ENCODE measurements at places on chromosomes 5 and 9. TPM values are rescaled to one million over a fixed set of nuclear protein-coding genes. Genes with fewer than 3 reads are reported as not detected.

The UTP15 gene
- 25.2 TPM for total RNA-seq

DNA sequence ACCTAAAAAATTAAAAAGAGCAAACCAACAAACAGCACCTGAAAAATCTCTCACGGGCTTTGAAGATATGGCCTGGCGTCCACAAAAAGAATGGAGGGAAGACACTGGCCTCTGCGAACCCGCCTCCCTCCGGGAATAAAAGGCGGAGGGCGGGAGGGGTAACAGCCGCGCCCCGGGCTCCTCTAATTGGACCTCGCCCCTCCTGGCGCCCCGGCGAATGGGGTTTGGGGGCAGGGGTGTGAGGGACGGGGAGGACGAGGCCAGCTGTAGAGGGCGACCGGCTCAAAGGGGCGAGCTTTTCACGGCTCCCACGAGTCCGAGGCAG is 753 bp downstream of the FANCC start:
- peak; percentile 58 for DNase-seq

DNA sequence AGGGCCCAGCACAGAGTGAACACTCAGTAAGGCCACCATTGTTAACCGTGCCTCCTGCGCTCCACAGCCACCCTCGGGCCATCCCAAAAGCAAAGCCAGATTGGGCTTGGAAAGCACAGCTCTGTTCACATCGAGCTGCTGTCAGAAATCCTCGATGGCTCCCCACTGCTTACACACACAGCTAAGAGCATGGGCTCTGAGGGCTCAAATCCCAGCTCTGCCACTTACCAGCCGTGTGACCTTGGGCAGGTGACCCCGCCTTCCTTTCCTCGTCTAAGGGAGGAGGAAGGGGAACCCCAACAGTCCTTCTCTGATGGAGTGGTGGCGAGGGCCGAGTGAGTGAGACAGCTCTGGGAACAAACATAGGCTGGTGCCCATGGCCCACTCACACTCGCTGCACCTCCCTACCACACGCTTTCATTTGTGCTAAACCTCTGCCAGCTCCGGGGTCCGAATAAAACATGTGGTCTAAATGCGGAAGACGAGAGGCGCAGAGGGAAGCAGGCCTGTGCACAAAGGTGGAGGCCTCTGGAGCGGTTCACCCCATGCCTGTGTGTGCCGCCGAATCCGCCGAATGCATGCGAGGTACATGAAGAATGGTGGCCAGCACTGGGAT is 139.3 kb downstream of the PAX5 start:
- DNase-seq = no peak

The CEMIP2 gene
- total RNA-seq = 44.3 TPM

The GLRA1 gene
- total RNA-seq = not detected

The MEIKIN gene
- not detected for total RNA-seq

The ENHO gene
- total RNA-seq = not detected

DNA sequence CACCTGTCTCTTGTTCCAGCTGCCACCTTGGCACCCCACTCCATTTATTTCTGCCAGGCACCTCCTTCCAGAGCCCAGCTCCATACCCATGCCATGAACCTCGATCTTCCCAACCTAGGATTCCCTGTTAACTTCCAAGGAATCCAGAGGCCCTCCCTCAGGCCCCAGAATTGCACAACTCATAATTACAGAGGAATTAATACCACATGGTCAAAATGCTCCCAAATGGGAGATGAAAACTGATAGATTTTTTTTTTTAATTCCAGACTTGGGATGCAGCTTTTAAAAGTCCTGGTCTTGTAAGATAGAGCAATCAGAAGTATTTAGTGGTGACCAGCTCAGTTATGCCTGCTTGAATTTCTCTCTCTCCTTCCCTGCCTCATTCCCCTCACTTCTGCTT is 96.2 kb upstream of the CCDC112 start:
- DNase-seq = no peak

DNA sequence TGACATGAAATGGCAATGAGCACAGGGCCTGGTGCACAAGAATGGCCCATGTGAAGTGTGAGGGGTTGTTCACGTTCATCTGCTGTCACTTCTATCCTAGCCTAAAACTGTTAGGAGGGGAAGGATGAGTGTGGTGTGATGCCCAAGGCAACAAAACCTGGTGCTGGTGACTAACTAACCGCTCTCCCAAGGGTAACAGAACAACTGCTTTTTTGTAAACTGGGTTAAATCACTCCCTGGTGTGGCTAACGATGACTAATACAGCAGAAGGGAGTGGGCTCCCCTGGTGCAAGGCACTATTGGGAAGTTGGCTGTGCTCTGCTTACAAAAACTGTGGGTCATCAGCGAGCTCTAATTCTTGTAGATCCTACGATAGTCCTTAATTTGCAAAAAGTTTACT is 103.2 kb upstream of the VCAN start:
- no peak for DNase-seq

GRCh38 chr9:71706176-71706575 is 62.1 kb downstream of the CEMIP2 start:
- DNase-seq = no peak

The KCNV2 gene
- total RNA-seq = not detected

GRCh38 chr9:86947146-86948073 is at the start of gene GAS1:
Gene GAS1, minus strand, starts transcription at chr9:86947506. Its CDS starts 727 bp downstream, at chr9:86946779.
- DNase-seq = peak; percentile 84

The RELL2 gene
- total RNA-seq = 3.1 TPM

DNA sequence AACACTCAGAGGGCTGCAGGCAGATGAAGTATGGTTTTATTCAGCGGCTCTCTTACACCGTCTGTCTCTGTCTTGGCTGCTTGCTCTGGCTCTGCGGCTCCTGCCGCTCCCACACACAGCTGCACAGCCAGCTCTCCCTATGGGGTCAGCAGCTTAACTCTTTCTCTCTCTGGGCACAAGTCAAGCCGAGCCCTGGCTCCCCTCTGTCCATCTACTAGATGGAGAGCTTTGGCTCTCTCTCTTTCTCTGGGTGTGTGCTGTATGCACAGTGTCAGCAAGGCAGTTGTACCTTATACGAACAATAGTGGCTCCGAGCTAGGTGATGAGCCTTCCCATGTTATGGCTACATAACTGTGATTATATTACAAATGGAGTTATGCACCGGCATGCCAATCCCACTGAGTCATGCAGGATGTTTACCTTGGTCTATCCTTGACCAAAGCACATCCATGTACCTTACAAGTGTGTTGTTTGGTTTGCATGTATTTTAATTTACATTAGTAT is 19.3 kb upstream of the PPP2CA start:
- peak; percentile 45 for DNase-seq

The TIMD4 gene
- not detected for total RNA-seq

The OTULINL gene
- total RNA-seq = 0.42 TPM

The OLFML2A gene
- 1.1 TPM for total RNA-seq

DNA sequence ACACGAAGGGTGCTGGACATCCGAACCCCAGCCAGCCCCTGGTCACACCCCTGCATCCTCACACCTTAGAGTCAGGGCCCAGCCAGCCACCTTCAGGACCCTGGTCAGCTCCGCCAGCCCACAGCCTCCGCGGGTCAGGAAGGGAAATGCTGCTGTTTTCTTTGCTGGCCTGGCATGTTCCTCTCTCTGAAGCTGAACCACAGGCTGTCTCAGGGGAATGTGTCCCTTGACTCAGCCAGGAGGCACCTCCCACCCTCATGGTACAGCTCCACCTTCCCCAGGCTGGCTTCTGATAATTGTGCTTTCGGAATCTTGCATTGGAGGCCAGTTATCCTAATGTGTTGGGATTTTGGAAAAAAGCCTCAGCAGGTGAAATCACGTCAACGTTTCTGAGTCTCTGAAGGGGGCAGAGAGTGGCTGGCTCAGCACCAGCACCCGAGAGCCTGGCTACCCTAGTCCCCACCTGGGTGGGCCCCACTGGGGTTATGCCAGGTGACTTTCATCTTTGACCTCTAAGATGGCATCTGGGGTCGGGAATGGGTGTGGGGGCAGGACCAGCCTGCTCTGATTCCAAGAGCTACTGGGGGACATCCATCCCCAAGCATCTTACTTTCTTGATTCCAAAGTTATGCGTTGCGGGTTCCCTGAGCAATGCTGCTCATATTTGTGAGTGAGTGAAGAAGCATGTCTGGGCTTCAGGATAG is 9.8 kb upstream of the OLFM1 start:
- DNase-seq = peak; percentile 7

The IL7R gene
- total RNA-seq = 1.2 TPM

DNA sequence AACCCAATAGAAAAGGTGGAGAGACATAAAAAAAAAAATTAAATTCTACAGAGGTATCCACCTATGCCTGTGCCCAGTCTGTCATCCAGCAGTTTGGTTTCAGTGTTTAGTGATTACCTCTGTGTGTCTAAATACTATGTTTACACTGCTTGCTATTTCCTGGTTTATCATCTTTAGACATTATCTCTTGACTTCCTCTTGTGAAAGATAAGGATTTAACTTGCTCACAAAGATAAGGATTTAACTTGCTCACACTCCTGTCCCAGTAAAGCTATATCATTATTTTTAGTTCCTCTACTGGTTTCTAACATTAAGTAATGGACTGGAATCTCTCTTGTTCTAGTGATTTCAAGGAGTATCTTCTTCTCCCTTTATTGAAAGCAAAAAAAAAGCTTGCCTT is 53.9 kb upstream of the ZFR start:
- DNase-seq = no peak

The ITGA1 gene
- total RNA-seq = 1.9 TPM

- DNase-seq = no peak
Measured at GRCh38 chr9:94606646-94607422, 13.2 kb upstream of the FBP2 start.

The KCNIP1 gene
- total RNA-seq = not detected

- no peak for DNase-seq
Measured at GRCh38 chr5:65105301-65105700, 336.6 kb downstream of the CWC27 start.

- no peak for DNase-seq
Measured at GRCh38 chr9:26159575-26160392, 481.5 kb upstream of the TUSC1 start.

The SV2C gene
- 0.07 TPM for total RNA-seq

GRCh38 chr9:91191411-91192380 is 170.0 kb downstream of the AUH start:
- no peak for DNase-seq

- DNase-seq = peak; percentile 74
Measured at GRCh38 chr9:21994556-21995005, at the start of gene CDKN2B-AS1. Gene CDKN2B-AS1, plus strand, starts transcription at chr9:21994791.

- no peak for DNase-seq
Measured at GRCh38 chr9:110745676-110746075, 77.1 kb downstream of the MUSK start.

The SPINK4 gene
- total RNA-seq = not detected

The TAF11L10 gene
- total RNA-seq = not detected

The ADCY2 gene
- not detected for total RNA-seq

DNA sequence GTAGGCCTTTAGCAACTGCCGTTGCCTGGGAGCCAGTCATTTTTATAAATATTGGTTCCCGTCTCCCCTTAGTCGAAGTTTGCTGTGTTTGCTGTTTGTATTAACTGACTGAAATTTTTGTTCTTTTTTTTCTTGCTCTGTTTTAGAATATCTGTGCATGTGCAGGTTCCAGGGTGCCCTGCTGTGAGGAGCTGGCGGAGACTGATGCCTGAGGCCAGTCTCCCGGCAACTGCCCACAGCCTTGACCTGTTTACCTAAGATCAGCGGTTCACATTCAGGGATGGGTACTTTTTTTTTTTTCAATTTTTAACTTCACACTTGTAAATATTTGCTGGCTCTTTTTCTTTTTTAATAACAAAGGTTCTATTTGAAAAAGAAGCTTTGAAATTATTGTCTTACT is 262.6 kb upstream of the ADAMTS16 start:
- no peak for DNase-seq

DNA sequence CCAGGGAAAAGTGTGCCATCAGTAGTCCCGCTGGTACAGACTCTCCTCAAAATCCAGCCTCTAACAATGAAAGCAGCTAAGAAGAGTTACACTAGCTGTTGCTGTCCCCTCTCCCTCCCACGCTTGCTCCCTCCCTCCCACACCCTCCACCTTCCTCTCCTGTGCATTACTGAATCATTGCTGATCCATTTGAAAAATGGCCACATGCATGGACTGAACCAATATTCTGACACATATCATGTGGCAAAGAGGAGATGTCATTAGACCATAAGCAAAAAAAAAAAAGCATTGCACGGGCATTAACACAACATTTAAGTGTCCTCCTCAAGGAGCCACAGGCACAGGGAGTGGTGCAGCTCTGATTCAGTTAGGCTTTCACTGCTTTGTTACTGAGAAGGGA is 37.9 kb downstream of the LHFPL2 start:
- DNase-seq = no peak

DNA sequence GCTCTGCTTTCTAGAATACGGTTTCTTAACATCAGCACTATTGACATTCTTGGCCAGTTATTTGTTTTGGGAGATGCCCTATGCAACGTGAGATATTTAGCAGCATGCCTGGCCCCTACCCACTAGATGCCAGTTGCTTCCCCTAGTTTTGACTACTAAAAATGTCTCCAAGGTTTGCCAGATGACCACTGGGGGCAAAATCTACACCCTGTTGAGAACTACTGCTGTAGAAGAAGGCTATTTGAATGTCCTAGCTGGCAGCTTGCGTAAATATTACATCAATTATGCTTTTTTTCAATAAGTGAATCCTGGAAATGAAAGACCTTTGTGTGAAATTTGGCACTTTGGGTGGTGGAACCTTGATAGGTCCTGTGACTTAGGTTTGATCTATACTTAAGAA is 5.0 kb downstream of the NCBP1 start:
- DNase-seq = no peak

GRCh38 chr9:136279471-136279870 is 24.4 kb downstream of the CCDC187 start:
- DNase-seq = no peak

The TAS2R1 gene
- not detected for total RNA-seq

DNA sequence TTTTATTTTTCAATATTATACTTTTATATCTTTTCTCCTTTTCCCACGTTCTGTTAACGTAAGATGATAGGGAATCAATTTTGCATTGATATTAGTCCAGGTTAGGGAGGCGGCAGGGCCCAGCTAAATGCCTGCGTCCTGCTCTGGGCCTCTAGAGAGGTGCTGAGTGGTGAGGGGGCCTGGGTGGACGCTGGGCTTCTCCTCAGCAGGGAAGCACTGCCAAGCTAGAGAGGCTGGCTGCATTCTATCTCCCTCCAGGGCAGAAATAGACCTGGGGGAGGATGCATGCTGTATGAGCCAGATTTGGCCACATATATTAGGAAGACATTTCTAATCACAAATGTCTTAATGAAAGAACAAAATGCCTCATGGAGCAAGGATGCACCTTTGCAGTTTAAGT is 43.6 kb upstream of the NKX2-5 start:
- DNase-seq = no peak

- DNase-seq = peak; percentile 62
Measured at GRCh38 chr5:148913985-148914431, 87.6 kb downstream of the ADRB2 start.

GRCh38 chr9:93235300-93235960 is 51.5 kb downstream of the WNK2 start:
- DNase-seq = no peak

DNA sequence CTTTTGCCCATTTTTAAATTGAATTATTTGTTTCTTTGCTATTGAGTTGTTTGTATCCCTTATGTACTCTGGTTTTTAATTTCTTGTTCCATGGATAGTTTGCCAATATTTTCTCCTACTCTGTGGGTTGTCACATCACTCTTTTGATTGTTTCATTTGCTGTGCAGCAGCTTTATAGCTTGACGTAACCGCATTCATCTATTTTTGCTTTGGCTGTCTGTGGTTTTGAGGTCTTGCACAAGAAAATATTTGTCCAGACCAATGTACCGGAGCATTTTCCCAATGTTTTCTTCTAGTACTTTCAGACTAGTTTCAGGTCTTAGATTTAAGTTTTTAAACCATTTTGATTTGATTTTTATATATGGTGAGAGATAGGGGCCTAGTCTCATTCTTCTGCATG is 36.2 kb upstream of the ZNF366 start:
- no peak for DNase-seq

Data from endothelial cell of umbilical vein (primary cell).